ENCODE measurements at places on chromosomes 2 and 18.

GRCh38 chr2:107961395-107961794, 24.9 kb upstream of the SLC5A7 start:
- no peak for DNase-seq

- DNase-seq: no peak
Observed at GRCh38 chr2:32922501-32922900, 24.3 kb upstream of the LTBP1 start.

GRCh38 chr2:158782136-158782535, 13.0 kb upstream of the DAPL1 start:
- no peak for DNase-seq

- no peak for DNase-seq
Observed at GRCh38 chr2:89842180-89842908, 1150.9 kb downstream of the RPIA start.

DNA sequence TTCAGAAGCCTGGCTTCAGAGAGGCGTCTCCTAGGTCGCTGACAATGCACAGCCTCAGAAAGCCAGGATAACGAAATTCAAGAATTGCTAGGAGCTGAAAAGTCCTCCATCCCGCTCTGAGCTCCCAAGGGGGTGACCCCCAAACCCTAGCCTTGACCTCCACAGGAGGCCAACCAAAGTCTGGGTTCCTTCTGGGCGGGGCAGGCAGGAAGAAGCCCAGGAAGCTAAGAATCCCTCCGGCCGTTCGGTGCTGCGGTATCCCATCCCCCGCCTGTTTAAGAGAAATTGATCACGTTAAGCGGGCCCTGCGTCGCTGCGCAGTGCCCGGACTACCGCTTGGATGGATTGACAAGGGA, 2.5 kb upstream of the OSR1 start:
- no peak for DNase-seq

- no peak for DNase-seq
Observed at GRCh38 chr2:152247337-152247695, 71.8 kb upstream of the STAM2 start.

DNA sequence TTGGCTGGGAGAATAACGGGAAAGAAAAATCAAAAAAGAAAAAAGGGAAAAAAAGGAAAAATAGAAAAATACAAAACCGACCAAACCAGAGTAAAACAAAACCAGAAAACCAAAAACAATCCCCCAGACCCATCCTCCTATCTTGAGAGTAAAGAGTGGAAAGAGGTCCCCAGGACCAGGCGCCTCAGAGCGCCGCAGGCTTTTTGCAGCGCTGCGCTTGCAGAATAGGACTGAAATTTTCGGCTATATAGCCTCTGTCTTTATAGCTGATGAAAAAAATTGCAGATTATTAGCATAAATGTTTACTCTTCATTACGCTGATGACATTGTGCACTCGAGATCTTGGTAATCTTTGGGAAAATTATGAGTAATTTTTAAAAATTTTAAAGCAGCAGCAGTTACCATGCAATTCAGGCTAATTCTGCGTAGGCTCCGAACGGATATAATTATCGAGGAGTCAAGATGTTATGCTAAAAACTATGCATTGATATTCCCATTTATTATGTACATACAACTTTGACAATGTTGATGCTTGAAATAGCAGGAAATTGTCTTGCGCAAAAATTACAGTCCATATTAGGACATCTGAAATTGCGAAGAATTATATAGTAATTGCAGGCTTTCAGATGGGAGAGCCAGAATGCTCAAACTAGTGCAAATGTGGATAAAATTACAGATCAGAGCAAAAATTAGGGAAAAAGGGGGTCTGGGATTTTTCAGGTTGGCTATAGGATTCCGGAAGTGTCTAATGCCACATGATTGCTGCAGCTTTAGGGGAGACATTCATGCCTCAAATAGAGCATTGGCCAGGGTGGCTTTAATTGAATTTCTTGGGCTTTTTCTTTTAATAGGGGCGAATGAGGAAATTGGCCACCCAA, 8.3 kb downstream of the DLX1 start:
- DNase-seq: no peak

DNA sequence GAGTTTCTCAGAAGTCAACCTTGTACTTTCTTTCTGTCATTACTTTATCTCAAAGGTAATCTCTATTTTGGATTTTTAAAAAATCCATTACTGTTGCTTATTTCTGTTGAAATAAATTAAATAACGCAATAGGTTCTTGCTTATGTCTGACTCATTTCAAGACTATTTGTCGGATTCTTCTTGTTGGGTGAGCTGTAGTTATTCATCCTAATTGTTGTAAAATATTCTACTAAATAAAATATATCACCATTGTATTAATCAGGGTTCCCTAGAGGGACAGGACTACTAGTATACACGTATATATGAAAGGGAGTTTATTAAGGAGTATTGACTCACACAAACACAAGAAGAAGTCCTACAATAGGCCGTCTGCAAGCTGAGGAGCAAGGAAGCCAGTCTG, 403.9 kb upstream of the CYRIA start:
- no peak for DNase-seq

Data from anterior cingulate cortex (tissue), 58 donors.